NCI-H146 (cell line): ENCODE measurements at places on chromosomes 2 and 18.

- peak; percentile 32 for DNase-seq
Observed at GRCh38 chr2:239027391-239028252, 179.7 kb downstream of the TWIST2 start.

- no peak for DNase-seq
Observed at GRCh38 chr2:197838036-197838435, 33.6 kb downstream of the PLCL1 start.

GRCh38 chr2:156918410-156918809, 339.1 kb upstream of the GALNT5 start:
- no peak for DNase-seq

DNA sequence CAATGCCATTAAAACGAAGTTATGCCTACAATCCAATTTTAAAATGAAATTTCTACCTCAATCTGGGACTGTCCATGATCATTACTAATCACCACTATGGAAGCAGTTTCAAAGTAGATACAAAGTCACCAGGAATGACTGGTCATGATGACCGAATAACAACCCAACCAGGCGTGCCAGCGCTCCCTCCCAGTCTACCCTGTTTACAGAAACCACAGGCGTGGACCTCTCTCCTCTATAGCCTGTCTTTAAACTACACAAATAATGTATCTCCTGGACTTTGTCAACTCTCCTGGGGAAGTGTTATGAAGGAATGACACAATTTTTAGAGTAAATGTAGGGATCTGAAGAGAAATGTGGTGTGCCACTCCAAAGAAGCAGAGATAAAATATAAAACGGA, 150.2 kb downstream of the SRBD1 start:
- DNase-seq: no peak

DNA sequence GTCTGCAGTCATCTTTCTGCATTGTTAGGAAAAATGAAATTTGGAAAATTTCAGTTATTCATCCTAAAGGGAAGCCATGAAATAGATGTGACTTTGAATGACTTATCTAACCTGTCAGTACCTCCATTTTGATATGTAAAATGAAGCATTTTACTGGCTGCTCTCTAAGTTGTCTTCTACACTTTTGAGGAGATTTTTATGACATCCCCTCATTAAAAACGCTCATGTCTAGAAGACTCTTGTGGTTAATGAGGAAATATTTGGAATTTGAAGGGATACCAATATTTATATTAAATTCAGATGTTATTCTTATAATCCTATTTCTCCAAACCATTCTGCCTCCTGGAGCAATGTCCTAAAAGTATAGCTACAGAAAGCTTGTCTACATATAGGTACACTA, 73.8 kb upstream of the THUMPD2 start:
- no peak for DNase-seq

DNA sequence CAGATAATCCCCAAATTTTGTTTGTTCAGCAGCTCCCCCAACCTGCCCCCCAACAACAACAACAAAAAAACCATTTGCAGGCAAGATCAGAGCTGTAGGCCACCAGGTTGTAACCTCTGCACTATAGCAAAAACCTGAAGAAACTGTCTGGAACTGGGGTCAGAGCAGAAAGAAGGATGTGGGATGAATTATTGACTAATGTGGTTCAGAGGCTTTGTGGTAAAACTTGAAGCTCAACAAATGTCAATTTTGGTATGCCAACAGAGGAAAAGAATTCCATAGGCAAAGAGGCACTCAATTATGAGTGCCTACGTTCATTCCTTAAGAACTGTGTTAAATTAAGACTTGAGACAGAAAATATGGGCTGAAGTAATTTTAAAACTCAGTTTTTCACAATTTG, 255.1 kb downstream of the STK39 start:
- DNase-seq: no peak

DNA sequence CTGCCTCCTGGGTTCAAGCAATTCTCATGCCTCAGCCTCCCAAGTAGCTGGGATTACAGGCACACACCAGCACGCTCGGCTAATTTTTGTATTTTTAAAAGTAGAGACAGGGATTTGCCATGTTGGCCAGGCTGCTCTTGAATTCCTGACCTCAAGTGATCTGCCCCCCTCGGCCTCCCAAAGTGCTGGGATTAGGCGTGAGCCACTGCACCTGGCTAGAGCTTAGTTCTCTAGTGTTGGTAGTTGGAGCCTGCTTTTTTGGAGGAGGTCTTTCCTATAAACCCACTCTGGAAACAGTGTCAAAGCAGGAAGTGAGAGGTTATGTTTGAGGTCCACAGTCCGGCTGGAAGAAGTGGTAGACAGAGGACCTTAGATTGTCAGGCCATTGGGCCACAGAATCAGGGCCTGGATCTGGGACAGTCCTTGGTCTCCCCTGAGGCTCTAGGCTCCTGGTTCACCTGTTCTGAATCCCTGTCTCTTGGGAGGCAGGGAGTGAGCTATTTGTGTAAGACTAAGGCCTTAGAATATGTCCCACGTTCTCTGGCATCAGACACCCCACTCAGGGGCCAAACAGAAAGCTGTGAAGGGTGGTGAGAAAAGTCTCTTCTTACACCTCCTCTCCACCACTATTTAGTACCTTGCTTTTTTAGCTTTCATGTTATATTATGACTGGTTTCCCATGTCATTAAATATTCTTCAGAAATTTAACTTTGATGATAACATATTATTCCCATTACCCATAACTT, 34.5 kb downstream of the PCBP1 start:
- DNase-seq: no peak

- DNase-seq: no peak
Observed at GRCh38 chr2:121043827-121044222, 241.2 kb downstream of the TFCP2L1 start.

DNA sequence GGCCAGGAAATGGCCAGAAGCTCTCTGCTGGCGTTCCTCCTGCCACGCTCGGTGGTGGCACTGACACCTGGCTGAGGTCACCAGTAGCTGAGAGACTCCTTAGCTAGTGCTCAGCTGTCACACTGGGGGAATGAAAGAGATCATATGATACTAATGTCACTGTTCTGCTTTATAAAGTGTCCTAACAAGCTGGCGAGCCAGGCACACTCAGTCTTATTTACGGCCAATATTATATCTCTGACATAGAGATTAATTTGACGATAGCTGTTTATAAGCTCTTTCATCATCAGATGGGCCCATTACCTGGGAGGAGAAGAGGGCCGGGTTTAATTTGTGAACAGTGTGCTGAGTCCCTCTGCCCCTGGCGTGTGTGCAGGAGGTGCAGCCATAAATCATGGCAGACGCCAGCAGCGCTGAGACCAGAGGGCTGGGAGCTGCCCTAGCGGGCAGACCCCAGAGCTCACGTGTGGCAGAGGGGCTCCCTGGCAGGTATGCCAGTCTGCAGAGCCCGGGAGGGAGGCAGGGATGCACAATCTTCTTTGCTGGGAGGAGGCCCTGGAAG, 246.5 kb downstream of the HAUS1 start:
- no peak for DNase-seq

- DNase-seq: no peak
Observed at GRCh38 chr2:43201497-43201896, 24.9 kb downstream of the ZFP36L2 start.

- DNase-seq: no peak
Observed at GRCh38 chr2:37738266-37738885, 66.9 kb upstream of the CDC42EP3 start.

DNA sequence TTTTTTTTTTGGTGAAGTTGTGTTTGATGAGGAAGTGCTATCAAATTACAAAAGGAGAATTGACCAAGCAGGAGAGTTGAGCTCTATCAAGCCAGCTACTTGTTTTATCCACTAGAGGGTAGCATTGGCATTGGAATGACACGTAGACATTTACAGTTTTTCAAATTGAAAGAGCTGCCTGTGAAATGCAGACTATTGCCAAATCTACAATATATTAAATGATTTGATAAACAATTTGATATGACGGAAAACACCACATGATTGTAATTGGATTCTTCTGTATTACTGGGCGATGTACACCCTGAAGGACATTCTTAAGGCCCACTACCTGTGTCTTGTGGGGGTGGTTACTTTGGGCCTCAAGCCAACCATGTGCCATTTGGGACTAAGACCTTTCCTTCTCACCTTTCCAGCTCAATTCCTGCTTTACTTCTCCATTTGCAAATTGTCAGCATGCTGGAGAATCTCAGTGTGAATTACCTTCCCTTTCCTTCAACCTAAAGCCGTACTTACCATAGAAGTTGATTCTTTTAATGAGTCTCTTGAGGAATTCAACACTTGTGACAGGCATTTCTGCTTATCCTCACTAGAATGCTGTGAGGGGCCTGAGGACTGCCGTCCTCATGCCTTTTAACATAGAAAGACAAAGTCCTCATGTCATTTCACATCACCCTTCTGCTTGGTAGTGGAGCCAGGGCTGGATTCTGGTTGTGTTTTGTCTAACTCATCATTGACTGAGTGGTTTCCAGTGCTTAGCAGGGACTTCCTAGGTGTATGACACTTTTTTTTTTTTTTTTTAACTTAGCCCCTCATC, 134.8 kb upstream of the THUMPD2 start:
- DNase-seq: peak; percentile 77

- no peak for DNase-seq
Observed at GRCh38 chr18:71105078-71105819, 816.4 kb downstream of the SOCS6 start.

DNA sequence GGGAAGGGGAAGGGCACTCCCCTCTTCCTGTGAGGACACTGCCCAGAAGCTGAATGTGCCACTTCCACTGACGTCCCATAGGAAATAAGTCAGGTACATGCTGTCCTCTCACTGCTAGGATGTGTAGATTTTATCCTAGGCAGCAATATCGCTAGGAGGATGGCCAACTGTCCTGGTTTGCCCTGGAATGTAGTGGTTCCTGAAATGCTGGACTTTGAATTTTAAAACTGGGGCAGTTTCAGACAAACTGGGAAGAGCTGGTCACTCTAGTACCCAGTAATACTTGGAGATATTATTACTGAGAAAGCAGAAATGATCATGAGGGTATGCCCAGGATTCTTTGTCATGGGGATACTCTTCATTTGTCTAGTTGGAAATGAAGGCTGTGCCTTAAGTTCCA, 5.4 kb upstream of the KCNS3 start:
- no peak for DNase-seq

DNA sequence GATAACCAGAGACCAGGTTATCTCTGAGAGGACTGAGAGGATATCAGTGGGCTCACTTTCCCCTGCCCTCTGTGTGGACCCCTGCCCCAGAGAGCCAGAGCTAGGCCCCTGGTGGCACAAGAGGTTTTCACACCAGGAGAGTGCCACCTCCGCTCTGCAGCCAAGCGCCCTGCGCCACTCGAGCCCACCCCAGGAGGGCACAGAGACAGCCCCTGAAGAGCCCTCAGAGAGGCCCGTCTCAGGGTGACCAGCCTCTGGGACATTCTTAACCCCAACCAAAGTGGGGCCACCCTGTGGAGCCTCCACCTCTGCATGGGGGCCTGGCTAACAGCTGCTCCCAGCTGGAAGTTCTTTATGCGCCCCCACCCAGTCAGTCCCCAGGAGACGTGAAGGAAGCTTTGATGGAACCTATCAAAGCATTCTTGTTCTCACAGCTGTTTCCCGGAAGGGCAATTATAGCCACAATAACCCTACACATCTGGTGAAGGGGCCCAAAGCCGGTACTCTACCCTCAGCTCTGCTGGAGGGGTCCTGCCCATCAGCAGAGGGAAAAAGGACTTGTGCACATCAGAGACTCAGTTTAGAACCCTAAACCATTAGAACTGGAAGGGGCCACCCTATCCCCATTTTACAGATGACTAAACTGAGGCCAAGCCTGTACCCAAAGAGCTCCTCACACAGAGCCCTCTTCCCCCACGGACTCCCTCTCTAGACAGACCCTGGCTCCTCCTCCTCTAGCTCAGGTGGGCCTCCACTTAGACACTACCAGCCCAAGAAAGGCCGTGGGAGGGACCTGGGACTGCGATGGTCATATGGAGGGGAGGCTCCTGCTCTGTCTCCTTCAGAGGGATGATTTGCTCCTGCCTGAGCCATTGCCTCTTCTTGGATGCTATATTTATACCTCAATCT, 101.1 kb downstream of the ZFP36L2 start:
- no peak for DNase-seq

DNA sequence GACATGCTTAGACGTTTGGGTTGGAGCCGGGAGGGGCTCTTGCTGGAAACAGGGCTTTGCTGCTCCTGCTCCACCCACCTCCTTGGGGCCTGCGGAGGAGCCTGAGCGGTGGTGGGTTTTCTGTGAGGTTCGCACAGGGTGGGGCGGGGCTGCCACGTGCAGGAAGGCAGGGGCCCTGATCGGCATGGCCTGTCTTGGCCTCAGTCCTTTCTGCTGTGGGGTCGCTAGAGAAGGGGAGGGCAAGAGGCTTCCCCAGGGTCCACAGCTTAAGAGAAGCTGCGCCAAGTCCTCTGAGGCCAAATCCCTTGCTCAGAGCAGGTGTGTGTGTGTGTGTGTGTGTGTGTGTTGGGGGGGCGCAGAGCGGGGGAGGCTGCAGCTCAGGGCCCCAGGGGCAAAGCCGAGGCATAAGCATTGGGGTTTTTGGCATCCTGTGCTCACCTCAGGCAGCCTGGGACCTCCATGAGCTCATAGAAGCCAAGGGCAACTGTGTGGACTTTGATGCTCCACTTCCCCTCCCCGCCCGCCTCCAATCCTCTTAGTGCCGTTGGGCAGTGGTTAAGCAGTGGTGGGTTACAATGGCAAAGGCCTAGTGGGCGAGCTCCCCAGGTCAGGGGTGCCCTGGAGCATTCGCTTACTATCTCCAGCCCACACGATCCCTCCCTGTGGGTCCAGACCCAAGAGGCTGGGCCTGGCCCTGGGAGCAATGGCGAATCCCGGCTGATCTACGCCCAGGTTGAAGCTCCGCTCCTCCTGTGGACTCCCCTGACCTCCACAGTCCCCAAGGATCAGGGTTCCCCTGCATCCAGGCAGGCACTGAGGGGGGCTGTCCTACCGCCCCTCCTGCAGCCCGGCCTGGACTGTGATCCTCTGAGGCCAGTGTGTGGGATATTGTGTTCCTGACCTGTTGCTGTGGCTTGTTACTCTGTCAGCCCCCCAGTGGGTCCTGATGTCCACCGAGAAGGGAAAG, 28.9 kb downstream of the TOGARAM2 start:
- DNase-seq: no peak

DNA sequence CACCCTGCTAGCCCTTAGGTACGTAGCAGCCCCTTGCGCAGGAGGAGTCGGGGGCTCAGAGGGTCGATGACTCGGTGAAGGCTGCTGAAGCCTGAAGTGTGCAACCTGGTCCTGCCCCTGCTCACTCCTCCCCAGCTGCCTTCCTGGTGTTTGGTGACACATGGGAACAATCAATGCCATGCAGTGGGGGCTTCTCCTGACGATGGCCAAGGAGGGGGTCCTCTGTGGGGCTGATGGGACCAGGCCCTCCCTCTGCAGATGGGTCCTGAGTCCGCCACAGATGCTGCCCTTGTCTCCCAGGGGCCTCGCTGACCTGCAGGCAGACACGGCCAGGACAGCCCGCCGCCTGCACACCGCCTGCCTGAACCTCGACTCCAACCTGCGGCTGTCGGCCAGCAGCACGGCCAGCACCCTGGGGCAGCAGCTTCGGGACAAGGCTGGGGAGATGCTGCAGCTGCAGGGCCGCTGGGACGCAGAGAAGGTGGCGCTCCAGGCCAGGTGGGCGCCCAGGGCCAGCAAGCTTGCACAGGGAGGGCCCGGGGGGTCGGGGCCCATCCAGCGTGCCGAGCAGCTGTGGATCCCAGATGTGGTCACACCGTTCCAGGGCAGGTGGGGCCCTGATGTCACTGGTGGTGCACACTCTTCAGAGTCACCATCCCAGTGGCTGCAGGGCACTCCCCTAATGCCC, 24.6 kb downstream of the CROCC2 start:
- DNase-seq: no peak

GRCh38 chr2:85017411-85018048, 46.6 kb downstream of the KCMF1 start:
- DNase-seq: no peak
